Activated naive CD8-positive, alpha-beta T cell treated with anti-CD3 and anti-CD28 coated beads for 36 hours (primary cell): ENCODE measurements at places on chromosomes 2 and 18. TPM values are rescaled to one million over a fixed set of nuclear protein-coding genes. Genes with fewer than 3 reads are reported as not detected.

DNA sequence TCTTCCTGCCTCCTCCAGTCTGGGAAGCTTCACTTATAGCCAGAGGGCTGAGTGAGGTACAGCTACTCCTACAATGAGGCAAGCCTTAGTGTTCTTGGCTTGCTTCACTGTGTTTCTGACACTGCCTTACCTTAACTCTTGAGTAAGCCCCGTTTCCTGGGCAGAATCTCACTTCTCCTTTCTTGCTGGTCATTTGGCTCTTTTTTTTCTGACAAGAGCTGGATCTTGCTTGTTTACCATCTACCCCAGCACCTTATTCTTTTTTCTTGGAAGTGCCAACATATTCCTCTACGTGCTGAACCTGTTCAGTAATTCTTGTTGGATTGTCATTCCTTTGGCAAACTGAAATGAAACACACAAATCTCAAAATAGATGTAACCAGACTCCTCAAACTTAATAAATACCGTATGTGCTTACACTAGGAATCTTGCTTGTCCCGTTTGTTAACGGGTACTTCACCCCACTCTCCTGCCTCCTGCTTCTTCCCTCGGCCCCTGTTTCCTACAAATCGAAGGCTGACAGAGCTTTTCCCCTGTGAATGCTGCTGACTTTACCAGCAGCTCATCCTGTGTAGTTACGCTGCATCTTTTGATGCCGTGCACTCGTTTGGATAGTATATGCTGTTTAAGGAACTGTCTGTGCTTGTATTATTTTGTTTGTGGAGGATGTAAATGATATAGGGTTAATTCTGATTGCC, 132.2 kb downstream of the FMNL2 start:
- no peak overlapping the region for H3K4me3 ChIP-seq
- H3K36me3 ChIP-seq: no peaks in the 10 kb centered on the region
- no peak for DNase-seq
- H3K27ac ChIP-seq: no peak overlapping the region
- H3K27me3 ChIP-seq: peaks cover 1% of the 10 kb centered on the region

- H3K4me1 ChIP-seq: peaks cover 11% of the 10 kb centered on the region
- DNase-seq: no peak
- H3K27me3 ChIP-seq: no peaks in the 10 kb centered on the region
- H3K36me3 ChIP-seq: no peaks in the 10 kb centered on the region
- no peak overlapping the region for H3K4me3 ChIP-seq
- H3K27ac ChIP-seq: no peak overlapping the region
These were observed 317.7 kb downstream of the LPIN1 start for GRCh38 chr2:12064153-12064552.

GRCh38 chr2:170950221-170950761, 21.2 kb downstream of the GORASP2 start:
- DNase-seq: no peak
- peaks cover 7% of the 10 kb centered on the region for H3K4me1 ChIP-seq
- peaks cover 38% of the 10 kb centered on the region for H3K36me3 ChIP-seq
- no peak overlapping the region for H3K27ac ChIP-seq
- no peak overlapping the region for H3K4me3 ChIP-seq

DNA sequence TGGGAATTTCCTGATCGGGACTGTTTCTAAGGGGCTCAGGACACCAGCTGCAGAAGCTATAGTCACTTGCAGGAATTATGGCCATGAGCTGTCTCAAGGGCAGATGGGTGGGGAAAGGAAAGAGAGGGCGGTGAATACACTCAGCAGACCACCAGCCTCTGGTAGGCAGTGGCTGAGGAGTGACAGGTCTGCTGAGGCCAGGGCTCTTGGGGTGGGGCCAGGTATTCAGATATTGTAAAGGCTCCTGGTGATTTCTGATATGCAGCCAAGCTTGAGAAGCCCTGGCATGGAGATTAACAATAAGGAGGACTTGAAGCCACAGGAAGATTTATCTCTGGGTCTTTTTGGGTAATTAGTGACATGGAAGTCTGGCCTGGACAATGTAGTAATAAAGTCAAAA, 145.3 kb upstream of the AQP4 start:
- no peak overlapping the region for H3K27ac ChIP-seq
- H3K27me3 ChIP-seq: peaks cover 4% of the 10 kb centered on the region
- no peaks in the 10 kb centered on the region for H3K36me3 ChIP-seq
- H3K4me3 ChIP-seq: no peak overlapping the region
- no peak for DNase-seq

GRCh38 chr18:59900222-59901128, 679 bp downstream of the PMAIP1 start:
- peaks cover 5% of the 10 kb centered on the region for H3K27me3 ChIP-seq
- peak overlapping the region; percentile 99 for H3K27ac ChIP-seq
- peaks cover 51% of the 10 kb centered on the region for H3K36me3 ChIP-seq

- no peaks in the 10 kb centered on the region for H3K4me1 ChIP-seq
- H3K27ac ChIP-seq: no peak overlapping the region
- H3K36me3 ChIP-seq: no peaks in the 10 kb centered on the region
- no peak overlapping the region for H3K4me3 ChIP-seq
- DNase-seq: no peak
- no peaks in the 10 kb centered on the region for H3K27me3 ChIP-seq
These were observed 239.2 kb upstream of the DOK6 start for GRCh38 chr18:69161383-69162028.

GRCh38 chr2:49210191-49210590, 55.9 kb upstream of the FSHR start:
- no peaks in the 10 kb centered on the region for H3K27me3 ChIP-seq
- no peaks in the 10 kb centered on the region for H3K36me3 ChIP-seq
- H3K4me3 ChIP-seq: no peak overlapping the region
- H3K4me1 ChIP-seq: no peaks in the 10 kb centered on the region
- no peak for DNase-seq

DNA sequence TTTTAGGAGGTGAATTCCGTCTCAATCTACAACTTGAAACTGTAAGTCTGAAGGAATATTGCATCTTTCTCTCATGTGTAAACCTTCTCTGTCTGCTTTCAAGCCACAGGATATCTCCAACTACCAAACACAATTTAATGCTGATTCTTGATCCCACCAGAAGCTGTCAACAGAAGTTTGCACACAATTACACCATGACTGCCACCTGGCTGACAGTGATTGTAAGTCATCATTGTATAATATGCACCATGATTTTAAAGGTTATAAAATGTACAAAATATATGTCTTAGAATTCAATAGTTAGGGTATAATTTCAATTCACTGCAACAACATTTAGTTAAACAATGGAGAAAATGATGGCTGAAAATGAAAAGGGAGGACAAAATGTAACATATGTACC, 18.4 kb downstream of the PREPL start:
- peaks cover 22% of the 10 kb centered on the region for H3K36me3 ChIP-seq
- peaks cover 5% of the 10 kb centered on the region for H3K4me1 ChIP-seq
- H3K27ac ChIP-seq: no peak overlapping the region
- DNase-seq: no peak
- no peak overlapping the region for H3K4me3 ChIP-seq

GRCh38 chr2:218927422-218927821, 32.0 kb upstream of the CDK5R2 start:
- no peak overlapping the region for H3K27ac ChIP-seq
- DNase-seq: no peak
- peaks cover 2% of the 10 kb centered on the region for H3K36me3 ChIP-seq
- no peaks in the 10 kb centered on the region for H3K4me1 ChIP-seq
- H3K27me3 ChIP-seq: peaks cover 47% of the 10 kb centered on the region

- H3K36me3 ChIP-seq: peaks cover 55% of the 10 kb centered on the region
- peak overlapping the region; percentile 85 for H3K4me3 ChIP-seq
- peak overlapping the region; percentile 95 for H3K27ac ChIP-seq
- no peaks in the 10 kb centered on the region for H3K27me3 ChIP-seq
- DNase-seq: no peak
These were observed 446 bp upstream of the RHBDD1 start for GRCh38 chr2:226835420-226835795.

GRCh38 chr18:62524440-62525200, 1.8 kb downstream of the ZCCHC2 start:
- peaks cover 24% of the 10 kb centered on the region for H3K36me3 ChIP-seq
- peak; percentile 65 for DNase-seq
- peak overlapping the region; percentile 99 for H3K4me3 ChIP-seq
- peak overlapping the region; percentile 99 for H3K27ac ChIP-seq
- H3K27me3 ChIP-seq: no peaks in the 10 kb centered on the region

DNA sequence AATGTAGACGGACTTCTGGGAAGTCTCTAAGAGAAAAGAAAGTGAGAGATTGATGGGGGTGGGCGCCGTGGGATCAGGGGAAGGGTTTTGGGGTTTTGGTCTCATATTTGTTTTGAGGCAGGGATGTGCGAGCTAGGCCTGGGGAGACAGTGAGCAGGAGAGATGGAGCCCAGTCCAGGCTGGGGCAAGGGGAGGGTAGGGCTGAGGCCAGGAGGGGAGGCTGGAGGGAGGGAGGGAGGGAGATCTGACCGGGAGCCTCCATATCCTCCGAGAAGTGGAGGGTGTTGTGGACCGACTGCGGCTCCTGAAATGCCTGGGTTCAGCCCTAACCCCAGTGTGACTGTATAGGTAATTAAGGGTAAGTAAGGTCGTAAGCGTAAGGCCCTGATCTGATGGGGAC, 72.8 kb upstream of the ODC1 start:
- no peak overlapping the region for H3K4me3 ChIP-seq
- peaks cover under 1% of the 10 kb centered on the region for H3K36me3 ChIP-seq
- peaks cover 2% of the 10 kb centered on the region for H3K4me1 ChIP-seq
- H3K27me3 ChIP-seq: no peaks in the 10 kb centered on the region
- no peak for DNase-seq

- peaks cover 4% of the 10 kb centered on the region for H3K27me3 ChIP-seq
- no peak for DNase-seq
- no peaks in the 10 kb centered on the region for H3K36me3 ChIP-seq
- H3K4me3 ChIP-seq: no peak overlapping the region
- no peak overlapping the region for H3K27ac ChIP-seq
These were observed 93.3 kb downstream of the HRH4 start for GRCh38 chr18:24553571-24554285.

DNA sequence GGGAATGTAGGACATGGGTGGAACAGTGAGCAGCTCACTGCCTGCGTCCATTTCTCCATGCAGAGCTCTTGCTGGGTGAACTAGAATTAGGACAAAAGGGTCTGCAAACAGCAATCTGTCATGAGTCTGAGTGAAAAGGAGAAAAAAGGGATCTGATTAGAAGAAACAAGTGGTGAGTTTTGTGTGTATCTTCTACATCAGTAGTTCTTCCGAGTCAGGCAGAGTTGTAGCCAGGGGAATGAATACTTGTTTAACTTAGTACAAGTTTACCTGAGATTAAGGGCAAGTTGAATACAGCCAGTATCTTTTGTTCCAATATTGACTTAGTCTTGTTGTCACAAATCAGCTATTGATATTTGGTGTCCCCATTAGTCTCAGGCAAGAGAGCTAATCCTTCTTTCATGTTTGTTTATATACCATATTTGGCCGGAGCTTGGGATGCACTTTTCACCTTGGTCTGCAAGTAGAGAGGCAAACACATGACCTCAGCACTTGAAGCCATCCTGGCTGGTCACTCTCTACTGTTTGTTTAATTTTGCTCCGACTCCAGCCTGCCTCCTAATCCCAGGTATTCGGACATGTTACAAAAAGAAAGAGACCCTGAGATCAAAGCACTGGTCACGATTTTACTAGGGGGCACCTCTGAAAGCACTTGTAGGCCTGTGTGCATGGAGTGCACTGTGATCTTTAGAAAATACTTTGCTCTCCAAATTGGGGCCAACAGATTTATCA, 211.0 kb upstream of the NT5C1B start:
- no peak for DNase-seq
- peaks cover 1% of the 10 kb centered on the region for H3K36me3 ChIP-seq
- no peak overlapping the region for H3K27ac ChIP-seq
- H3K4me1 ChIP-seq: no peaks in the 10 kb centered on the region
- no peaks in the 10 kb centered on the region for H3K27me3 ChIP-seq
- H3K4me3 ChIP-seq: no peak overlapping the region

- no peaks in the 10 kb centered on the region for H3K36me3 ChIP-seq
- no peaks in the 10 kb centered on the region for H3K27me3 ChIP-seq
- H3K4me1 ChIP-seq: no peaks in the 10 kb centered on the region
- H3K4me3 ChIP-seq: no peak overlapping the region
- DNase-seq: no peak
- H3K27ac ChIP-seq: no peak overlapping the region
These were observed 432.1 kb upstream of the DCC start for GRCh38 chr18:51907687-51908597.

DNA sequence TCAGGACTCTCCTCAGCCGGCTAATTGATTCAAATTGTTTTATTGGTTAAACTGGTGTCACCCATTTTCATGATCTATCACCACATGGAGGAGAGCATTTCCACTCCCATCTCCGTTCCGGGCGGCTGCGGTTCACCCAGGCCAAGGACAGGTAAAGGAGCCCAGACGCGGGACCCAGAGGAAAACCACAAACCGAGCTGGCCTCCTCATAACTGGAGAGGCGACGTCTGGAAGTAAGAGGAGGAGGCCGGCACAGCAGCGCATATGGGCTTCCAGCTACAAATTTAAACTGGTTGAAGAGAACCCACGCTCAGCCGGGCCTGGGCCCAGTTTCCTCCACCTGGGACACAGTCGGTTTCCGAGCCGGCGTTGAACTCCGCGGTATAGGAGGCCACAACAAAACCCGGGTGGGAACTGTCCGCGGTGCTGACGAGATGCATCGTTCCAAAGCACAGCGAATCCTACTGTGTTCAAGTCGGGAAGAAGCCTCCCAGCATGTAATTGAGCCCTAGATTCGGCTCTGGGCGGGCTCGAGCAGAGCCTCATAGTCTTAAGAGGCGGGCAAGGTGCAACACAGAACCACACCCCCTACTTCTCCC, 3.0 kb upstream of the SKOR2 start:
- DNase-seq: no peak
- H3K27me3 ChIP-seq: peaks cover 91% of the 10 kb centered on the region
- H3K36me3 ChIP-seq: peaks cover 2% of the 10 kb centered on the region
- no peak overlapping the region for H3K4me3 ChIP-seq
- H3K27ac ChIP-seq: no peak overlapping the region

- no peaks in the 10 kb centered on the region for H3K36me3 ChIP-seq
- no peaks in the 10 kb centered on the region for H3K27me3 ChIP-seq
- H3K4me3 ChIP-seq: no peak overlapping the region
- peaks cover 5% of the 10 kb centered on the region for H3K4me1 ChIP-seq
- H3K27ac ChIP-seq: no peak overlapping the region
These were observed 84.7 kb upstream of the TMEM200C start for GRCh38 chr18:5979971-5980457.

The LYPD1 gene
- not detected for total RNA-seq

The APLF gene
- total RNA-seq: 2.7 TPM

The DCDC2C gene
- total RNA-seq: not detected

The TCF23 gene
- not detected for total RNA-seq

The TACR1 gene
- not detected for total RNA-seq

The PARD3B gene
- 0.49 TPM for total RNA-seq

The ABCG8 gene
- total RNA-seq: not detected
